ENCODE measurements at places on chromosomes 12 and 14.

GRCh38 chr14:65359503-65359902 is 53.0 kb upstream of the FUT8 start:
- no peak for DNase-seq

DNA sequence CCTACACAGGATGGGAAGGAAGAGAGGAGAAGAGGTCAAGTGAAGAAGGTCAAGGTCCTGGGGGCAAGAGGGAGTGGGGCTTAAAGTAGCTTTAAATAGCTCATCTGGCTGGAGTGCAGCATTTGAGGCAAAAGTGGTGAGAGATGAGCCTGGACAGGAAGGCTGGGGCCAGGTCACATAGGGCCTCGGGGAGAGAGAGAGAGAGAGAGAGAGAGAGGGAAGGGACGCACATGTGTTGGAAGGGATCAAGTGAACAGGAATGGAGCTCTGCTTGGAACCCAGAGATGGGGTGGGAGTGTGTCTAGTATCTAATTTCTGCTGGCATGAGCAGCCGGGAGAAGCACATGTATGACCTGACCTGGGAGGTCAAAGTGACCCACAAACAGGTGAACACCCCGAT is 407.5 kb downstream of the MED13L start:
- DNase-seq: no peak

- DNase-seq: no peak
These were observed 114.9 kb upstream of the NOS1 start for GRCh38 chr12:117476341-117476740.

GRCh38 chr12:29024117-29024516 is 125.0 kb upstream of the FAR2 start:
- DNase-seq: no peak

DNA sequence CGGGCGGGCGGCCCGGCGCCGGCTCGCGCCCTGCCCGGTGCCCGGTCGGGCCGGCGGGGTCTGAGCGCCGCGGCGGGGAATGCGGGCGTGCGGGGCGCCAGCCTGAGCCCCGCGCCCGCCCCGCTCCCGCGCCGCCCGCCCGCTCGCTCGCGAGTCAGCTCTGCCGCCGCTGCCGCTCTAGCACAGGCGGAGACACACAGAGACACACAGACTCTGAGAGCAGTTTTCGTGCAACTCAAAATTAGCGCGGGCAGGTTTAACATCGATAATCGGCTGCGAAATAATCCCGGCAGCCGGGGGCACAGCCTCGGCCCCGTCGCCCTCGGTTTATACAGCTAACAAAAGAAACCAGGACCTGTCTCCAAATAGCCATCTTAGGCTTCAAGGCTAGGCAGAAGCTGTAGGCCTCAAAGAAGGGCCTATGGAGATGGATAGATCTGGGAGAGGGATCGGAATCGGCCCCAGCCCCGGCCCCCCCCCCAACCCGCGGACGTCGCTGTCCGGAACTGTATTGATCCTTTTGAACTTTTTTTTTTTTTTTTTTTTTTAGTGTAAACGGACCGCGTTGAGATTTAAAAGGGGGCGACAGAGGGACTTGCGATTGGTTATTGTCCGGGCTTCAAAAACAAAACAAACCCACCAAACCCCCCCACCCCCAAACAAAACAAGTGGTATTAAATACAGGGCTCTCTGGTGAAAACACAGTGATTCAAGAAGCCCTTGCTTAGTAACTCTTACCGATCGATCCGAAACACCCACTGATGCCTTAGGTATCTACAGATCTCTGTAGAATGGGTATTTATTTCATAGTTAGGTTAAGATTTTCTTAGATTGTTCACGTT is 1.1 kb downstream of the ARID2 start:
- peak; percentile 28 for DNase-seq

DNA sequence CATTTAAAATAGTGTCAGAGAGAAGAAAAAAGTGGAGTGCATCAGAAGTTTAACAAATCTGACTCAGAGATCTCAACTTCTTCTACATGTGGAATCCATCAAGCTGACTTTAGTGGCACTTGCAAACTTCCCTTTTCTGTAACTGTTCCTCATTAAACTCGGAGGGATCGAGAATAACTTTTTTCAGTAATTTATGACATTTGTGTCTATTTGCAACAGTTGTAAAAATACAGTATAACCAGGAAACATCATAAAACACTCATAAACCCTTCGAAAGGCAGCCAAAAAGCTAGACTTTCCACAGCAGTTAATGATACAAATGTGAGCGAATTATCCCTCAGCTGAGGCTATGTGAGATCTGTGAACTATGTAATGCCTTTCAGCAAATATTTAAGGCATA is 1936.8 kb upstream of the SEL1L start:
- DNase-seq: no peak

DNA sequence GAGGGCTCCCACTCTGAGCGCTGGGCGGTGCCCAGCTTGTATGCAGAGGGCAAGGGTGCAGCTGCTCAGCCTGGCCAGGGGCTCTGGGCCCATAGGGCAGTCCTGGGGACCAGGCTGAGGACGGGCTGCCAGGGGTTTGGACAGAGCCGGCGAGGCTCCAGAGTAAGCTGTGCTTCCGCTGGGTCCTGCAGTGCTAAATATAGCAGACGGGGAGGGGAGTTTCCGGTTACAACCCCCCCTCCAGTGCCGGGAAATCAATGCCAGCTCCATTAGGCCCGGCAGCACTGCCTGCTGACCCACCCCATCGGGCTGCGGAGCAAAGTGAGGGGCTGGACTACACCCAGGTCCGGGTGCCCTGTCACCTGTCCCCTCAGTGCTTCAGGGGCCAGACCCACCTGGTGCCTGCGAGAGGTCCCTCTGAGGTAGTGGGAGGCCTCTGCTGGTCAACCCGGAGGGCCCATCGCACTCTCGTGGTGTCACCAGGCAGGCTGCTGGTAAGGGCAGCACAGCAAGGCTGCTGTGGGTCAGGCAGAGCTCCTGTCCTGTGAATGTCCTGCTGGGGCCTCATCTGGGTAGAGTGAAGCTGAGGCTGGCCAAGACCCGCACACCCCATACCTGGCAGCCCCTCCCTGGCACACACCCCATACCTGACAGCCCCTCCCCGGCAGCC is 2.6 kb upstream of the JAG2 start:
- DNase-seq: no peak

DNA sequence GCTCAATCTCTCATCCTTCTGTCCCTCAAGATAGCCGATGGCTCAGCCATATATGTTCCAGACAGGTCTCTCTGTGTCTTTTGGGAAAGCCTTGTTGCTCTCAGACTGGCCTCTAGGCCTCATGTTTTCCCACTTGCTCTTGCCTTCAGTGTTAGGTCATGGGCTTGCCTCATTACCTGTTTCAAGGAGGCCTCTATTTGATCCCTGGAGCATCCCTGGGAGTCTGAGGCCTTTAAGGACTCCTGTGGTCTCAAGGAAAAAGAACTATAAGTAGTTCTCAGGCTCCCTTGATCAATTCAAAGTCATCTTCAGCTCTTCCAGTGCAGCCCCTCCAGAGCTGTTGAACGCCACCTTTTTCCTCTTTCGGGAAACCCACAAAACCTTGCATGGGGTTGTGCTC is 47.9 kb downstream of the NTF3 start:
- no peak for DNase-seq

- DNase-seq: no peak
These were observed 10.8 kb downstream of the NAV3 start for GRCh38 chr12:77841521-77841920.

DNA sequence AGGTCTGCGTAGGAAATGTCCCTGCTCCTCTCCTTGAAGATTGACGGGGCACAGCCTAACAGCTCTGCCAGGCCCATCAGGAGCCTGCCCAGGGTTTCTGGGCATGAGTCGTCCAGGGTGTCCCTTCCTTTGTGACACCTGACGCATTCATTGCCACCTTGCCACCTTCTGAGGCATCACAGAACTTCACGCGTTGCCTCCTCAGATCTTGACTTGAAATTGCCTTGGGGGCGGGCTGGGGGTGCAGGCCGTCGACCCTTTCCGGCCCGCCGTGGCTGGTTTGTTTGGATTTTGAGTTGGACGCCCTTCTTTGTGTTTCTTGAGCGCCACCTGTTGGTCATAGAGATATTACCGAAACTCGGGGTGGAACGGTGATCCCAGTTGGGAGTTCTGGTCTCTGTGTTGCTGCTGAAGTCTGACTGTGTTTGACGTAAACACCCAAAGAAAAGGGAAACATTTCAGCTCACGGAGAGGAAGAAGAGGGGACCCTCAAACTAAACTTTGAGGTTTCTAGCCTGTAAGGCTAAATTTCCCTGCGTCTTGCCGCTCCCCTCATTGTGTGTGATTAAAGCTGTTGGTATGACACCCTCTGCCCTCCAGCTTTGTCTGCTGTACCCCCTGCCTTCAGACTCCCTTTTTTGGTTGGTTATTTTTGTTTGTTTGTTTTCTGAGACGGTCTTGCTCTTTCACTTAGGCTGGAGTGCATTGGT is 44.6 kb downstream of the MLXIP start:
- DNase-seq: peak; percentile 67

GRCh38 chr12:18919871-18920511 is 182.1 kb downstream of the CAPZA3 start:
- DNase-seq: no peak

DNA sequence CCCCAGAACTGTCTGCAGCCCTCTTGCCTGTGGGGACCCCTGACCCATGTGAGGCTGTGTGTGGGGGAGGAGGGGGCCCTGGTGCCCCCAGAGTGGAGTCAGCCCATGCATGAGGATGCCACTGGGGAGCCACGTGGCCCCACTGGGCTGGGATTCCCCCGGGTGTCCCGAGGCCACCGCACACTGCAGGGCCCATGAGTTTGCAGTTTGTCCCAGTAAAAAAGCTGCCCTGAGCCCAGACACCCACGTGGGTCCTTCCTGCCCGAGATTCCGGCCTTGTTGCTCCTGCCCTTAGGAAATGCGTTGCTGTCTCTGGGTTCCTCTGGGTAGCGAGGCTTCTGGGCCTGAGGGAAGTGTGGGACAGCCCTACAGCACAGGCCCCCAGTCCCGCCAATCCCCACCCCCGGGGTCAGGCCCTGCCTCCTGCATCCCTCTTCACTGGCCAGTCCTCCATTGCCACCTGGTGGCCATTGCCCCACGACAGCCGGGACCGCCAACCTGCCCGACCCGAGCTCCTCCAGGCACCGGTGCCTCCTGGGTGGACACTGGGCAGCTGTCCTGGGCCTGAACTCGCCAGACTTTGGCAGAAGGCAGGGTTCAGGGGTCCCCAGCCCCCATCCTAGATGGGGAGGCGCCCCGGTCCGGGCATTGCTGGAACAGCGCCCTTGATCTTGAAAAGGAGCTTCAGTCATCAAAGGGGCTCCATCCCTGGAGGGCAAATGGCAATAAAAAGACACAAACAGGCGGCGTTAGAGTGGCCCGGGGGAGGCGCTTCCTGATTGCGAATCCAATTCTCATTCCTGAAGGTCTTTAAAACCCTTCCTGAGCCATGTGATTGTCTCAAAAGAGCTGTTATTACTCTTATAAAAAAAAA is 15.6 kb upstream of the C14orf180 start:
- peak; percentile 94 for DNase-seq

GRCh38 chr14:23062002-23062401 is 4.7 kb upstream of the CDH24 start:
- DNase-seq: peak; percentile 69

DNA sequence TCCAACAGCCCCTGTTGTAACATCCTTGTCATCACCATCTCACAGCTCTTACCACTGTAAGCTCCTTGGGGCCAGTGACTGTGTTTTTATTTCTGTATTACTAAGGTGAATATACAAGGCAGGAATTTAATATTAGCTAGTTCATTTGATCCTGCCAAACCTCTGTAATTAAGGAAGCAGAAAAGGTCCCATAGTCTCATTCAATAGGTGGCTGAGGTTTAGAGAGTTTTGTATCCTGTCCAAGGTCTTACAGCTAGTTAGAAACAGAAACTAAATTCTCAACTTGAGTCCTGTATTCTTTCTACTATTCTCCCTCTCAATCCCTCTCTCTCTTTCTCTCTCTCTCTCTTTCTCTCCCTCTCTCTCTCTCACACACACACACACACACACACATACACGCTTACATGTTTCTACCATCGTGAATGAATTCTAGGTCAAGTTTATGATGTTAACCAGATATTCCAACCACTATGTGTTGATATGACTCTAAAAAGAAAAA is 543 bp upstream of the GLIPR1 start:
- DNase-seq: no peak

DNA sequence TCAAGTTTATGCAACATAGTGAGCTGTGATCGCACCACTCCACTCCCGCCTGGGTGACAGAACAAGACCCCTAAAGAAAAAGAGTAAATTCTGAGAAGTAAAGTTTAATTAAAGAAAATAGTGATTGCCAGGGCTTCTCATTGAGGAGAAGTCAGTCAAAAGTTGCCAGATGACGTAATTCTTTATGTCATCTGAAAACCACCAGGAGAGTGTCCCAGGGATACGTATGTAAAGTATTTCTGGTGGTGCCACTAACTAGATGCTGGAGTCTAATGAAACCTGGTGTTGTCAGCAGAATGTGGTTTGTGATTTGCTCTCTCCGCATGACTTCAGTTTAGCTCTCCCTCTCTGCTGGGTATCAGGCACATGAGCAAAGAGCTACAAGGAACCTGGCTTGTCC is 392.5 kb downstream of the DPF3 start:
- no peak for DNase-seq

DNA sequence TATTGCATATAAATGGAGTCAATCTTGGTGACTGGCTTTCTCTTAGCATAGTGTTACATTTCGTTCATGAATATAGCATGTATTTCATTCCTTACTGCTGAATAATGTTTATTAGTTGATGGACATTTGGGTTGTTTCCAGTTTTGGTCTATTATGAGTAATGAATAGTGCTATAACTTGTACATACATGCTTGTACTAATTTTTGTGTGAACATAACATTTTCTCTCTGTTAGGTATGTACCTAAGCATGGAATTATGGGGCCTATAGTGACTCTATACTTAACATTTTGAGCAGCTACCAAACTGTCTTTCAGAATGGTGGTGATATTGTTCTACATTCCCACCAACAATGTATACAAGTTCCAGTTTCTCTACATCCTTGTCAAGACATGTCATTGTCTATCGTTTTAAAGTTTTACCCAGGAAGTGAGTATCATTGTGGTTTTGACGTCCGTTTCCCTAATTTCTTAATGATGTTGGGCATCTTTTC is 23.1 kb downstream of the ATP2A2 start:
- DNase-seq: no peak

GRCh38 chr14:87690076-87690613 is 302.8 kb downstream of the GALC start:
- DNase-seq: no peak

- DNase-seq: no peak
These were observed 6.4 kb downstream of the BCL11B start for GRCh38 chr14:99265571-99265970.
